GM12891 (cell line): ENCODE measurements at places on chromosomes 2 and 18.
A peak's percentile ranks its signal among the peaks of the same experiment; 100 is the strongest.

GRCh38 chr2:227025510-227025909 lies 138.5 kb downstream of the COL4A4 start:
- no peak for DNase-seq

GRCh38 chr2:233503947-233504637 lies 62.5 kb downstream of the USP40 start:
- no peak for DNase-seq

GRCh38 chr2:20667531-20668401 lies 822 bp downstream of the GDF7 start:
- DNase-seq, result no peak

DNA sequence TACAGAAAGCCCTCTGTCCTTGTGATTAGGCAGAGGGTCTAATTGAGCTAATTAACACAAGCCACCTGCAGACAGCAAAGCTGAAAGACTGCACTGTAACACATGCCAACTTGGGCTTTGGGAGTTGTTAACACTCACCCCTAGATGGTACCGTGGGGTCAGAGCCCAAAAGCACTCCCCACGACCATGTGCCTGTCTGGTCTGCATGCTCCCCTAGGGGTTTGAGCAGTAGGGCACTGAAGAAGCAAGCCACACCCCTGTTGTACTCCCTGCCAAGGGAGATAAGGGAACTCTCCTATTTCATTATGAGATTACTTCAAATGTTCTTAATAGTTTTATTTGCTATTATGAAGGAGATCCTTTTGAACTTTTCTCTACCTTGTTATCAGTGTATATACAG lies 560.1 kb upstream of the FSHR start:
- DNase-seq, result no peak

GRCh38 chr2:205800773-205801172 lies 118.5 kb downstream of the NRP2 start:
- no peak for DNase-seq

GRCh38 chr2:174697255-174697654 lies 67.0 kb downstream of the CHRNA1 start:
- DNase-seq, result peak; percentile 61

DNA sequence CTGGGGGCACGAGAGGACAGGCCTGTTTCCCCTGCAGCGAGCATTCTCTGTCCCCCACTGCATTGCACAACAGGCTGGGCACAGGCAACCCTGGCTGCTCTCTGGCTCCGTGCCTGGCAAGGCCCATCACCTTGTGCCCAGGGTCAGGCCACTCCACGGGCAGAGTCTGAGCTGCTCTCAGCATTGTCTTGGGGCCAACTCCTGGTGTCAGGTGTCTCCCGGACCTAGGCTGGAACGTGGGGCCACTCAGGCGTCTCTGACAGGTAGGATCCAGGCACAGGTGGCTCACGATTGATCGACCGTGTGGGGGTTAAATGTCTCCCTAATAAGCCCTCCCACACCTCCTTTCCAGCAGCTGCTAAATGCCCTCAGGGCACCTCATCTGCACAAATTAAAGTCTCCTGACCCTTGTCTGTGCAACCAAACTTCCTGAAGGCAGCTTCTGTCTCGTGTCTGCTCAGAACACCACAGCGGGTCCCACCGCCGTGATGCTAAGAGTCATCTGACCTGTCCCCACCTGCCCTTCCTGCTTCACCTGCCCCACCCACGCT lies 66.6 kb upstream of the GPC1 start:
- DNase-seq, result no peak

DNA sequence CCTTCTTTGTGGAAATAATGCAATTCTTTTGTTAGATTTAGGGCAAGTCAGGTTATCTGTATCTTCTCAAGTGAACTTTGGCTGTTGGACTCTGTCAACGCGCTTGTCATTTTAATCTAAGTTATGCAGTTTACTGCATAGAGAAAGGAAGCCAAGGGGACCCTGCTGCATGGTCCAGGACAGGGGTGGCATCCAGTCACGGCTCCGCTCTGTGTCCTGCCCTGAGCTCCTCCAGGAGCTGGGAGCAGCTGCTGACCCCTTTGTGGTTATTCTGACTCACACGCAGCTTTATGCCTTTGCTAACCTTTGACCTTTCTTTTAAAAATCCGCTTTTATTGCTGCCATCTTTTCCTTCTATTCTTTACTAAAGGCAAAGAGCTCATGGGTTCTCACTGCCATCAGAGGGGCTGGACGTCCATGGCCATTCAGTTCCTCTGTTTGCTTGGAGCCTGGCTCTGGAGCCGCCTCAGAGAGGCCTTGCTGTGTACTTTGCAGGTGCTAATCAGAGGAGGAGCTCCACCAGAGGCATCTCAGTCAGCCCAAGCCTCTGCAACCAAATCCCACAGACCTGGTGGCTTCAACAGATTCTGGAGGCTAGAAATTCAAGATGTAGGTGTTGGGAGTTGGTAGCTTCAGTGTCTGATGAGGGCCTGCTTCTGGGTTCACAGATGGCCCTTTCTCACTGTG lies 39.3 kb downstream of the SNTG2 start:
- no peak for DNase-seq

GRCh38 chr2:61529944-61530735 lies 8.0 kb downstream of the XPO1 start:
- no peak for DNase-seq

DNA sequence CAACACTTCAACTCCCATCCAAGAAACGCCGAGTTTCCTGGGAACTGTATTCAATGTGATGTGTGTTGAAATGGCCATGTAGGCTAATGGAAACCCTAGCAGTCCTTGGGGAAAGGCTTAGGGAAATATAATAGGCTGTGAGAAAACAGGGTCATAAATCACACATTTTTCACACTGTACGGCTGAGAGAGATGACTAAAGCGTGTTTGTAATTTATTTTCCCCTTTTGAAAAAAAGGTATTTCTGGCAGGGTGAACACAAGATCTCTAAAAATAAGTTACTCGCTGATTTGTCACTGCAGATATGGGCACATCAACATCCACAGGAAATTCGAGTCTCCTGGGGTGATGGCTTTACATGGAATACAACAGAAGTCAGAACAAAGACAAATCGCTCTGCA lies 109.6 kb upstream of the ST6GAL2 start:
- DNase-seq, result no peak
